Epithelial cell of esophagus (primary cell): ENCODE measurements at places on chromosomes 2 and 18.

- DNase-seq: no peak
Measured at GRCh38 chr2:144711084-144711483, 191.2 kb upstream of the ZEB2 start.

DNA sequence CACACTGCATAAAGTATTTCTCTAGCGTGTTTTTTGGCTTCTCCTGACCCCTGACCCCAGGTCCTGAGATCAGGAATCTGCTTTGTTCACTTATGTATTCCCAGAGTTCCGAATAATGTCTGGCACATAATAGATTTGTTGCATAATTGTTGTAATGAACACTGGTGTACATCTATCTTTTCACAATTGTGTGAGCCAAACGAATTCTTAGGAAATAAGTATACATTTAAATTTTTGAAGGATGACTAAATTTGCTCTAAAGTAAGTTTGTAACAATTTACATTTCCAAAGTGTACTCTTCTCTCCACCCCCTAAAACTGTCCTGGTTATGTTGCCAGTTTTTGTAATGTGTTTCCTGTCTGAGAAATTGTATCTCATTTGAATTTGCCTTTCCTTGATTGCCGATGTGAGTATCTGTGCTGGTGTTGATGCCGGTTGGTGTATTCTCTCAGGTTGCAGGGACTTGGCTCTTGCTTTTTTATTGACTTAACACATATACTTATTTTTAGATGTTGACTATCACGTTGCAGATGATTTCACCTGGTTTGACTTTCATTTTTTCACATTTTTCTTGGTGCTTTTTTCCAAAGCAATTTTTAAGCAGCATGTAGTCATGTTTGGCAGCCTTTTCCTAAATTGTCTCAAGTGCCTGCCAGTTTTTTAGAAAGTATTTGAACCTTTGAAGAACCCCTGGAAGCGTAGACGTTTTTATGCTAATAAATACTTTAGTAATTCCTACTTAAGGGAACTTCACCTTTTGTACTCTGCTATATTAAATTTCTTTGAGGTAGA lies 16.1 kb upstream of the FARP2 start:
- no peak for DNase-seq

DNA sequence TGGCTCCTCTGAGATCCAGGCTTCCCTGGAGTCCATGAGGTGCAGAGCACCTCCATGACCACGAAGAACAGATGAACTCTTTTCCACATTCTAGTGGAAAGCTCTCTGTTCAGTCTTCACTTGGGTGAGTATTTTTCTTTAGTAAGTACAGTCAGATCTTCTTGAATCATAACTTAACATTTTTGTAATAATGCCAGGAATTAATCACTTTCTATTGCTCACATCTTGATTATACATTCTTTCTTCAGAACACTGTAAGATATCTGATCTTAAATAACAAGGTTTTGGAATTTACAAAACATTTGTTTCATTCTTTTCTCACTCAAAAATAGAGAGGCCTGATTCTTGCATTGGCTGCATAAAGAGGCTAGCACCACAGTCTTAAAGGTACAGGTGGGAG lies 45.4 kb upstream of the RND3 start:
- DNase-seq: peak; percentile 29

DNA sequence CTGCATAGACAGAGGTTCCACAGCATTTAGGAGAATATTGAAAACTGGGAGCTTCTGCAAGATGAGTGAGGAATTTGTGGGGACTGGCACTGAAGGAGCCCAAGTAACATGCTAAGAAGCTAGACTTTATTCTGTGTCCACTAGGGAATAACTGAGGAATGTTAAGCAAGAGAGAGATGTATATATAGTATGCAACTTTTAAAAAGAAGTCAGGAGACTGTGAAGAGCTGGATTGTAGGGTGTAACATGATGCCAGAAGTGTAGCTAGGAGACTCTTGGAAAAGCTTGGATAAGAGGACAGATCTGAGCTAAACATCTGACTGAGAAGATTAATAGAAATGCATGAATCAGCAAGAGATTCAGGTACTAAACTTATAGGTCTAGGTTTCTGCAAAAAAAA lies 270.6 kb upstream of the MMADHC start:
- no peak for DNase-seq

DNA sequence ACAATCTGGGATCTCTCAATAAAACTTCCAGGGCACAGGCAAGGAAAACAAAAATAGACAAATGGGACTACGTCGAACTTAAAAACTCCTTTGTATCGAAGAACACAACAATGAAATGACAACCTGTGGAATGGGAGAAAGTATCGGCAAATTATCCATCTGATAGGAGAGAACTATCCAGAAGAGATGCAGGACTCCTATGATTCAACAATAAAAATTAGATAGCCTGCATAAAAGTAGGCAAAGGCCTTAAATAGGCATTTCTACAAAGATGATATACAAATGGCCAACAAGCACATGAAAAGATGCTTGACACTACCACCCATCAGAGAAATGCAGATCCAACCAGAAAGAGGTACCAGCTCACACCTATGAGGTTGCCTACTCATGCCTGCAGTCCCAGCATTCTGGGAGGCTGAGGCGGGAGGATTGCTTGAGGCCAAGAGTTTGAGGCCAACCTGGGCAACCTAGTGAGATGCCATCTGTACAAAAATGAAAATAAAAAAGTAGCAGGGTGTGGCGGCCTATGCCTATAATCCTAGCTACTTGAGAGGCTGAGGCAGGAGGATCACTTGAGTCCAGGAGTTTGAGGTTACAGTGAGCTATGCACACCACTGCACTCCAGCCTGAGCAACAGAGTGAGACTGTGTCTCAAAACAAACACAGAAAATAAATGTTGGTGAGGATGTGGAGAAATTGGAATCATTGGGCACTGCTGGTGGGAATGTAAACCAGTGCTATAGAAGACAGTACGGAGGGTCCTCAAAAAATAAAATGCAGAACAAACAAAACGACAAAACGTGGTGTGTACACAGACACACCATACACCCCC lies 21.6 kb downstream of the TWIST2 start:
- DNase-seq: no peak

DNA sequence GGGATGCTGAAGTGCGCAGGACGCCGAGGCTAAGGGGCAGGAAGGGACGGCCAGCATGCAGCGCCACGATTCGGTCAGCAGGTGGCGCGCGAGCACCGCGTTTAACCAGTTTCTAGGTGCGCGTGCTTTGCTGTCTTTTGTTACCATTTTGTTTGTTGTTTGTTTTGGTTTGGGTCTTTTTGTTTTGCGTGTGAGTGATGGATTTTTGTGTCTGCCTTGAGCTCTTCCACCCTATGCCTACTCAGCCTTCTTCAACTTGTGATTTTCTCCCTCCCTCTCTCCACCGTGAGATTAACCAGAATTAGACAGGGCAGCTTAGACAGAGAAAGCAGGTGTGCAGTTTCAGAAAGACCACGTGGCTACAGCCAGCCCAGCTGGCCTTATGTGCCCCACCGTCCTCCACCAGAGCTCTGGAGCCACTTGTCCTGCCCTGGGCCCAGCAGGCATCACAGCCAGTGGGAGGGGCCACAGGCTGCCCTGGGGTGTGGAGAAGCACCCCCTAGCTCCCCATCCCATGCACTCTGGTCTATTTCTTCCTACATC lies 180.2 kb downstream of the RNF144A start:
- DNase-seq: peak; percentile 59

- DNase-seq: no peak
Measured at GRCh38 chr2:200863782-200864175, 679 bp downstream of the CLK1 start.

- no peak for DNase-seq
Measured at GRCh38 chr18:30057398-30057797, 985.1 kb downstream of the DSC3 start.

- no peak for DNase-seq
Measured at GRCh38 chr2:68834737-68835376, 36.3 kb downstream of the BMP10 start.

DNA sequence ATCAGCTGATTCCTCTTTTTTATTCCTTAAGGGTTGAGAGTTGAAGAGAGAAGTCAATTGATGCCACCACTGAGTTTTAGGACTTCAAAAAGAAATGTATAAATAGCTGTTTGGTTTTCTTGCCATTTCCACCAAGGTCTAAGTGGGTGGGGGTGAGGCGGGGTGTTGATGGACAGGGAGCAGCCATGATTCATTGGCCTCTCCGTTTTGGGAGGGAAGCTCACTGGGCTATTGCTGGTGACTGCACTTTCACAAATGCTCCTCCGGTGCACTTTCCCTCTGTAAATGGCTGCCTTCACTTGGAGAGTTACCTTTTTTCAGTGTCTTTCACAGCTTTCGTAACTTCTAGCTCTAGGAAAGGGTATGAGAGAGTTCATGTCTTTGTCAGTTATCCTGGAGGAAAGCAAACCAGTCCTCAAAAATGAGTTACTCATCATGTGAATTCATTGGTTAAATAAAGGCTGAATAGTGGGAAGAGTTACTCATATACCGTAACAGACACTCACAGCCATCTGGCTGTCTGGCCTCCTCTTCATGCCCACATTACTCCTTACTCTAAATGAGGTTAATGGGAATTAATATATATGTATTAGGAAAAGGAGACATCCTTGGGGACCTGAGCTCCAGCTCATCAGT lies 17.4 kb upstream of the CTAGE1 start:
- peak; percentile 88 for DNase-seq

GRCh38 chr2:102399499-102400141 lies 23.3 kb upstream of the IL18RAP start:
- DNase-seq: no peak

DNA sequence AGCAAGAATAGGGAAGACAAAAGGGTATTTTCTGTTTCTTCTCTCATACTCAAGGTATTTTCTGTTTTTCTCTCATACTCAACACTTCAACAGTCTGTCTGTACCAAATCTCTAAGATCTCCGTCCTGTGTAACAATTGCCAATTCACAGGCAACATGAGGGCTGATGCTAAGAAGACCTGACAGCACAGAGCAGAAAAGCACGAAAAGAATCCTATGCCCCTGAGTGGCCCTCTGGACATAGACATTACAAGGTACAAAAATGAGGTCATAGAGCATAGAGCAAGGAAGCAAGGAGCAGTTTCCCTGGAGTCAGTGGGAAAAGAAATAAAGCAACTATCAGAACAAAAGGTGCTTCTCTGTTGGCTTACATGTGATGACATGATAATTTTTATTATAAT lies 1612.6 kb upstream of the CELF4 start:
- no peak for DNase-seq

DNA sequence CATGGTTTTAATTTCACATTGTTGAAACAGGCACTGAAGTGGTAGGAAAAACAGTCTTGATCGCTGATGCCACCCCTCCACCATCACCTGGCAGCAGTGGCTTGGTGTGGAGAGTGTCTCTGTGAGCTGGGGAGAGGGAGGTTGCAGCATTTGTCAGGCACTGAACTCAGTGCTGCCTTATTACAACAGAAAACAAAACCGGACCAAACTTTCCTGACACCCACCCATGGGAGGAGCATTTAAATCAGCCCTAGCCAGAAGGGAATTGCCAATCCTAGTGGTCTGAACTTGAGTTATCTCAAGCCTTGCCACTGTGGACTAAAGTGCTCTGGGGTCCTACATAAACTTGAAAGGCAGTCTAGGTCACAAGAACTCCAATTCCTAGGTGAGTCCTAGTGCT lies 103.0 kb upstream of the LGALSL start:
- DNase-seq: no peak
